ENCODE measurements at places on chromosomes 11 and 22. TPM values are rescaled to one million over a fixed set of nuclear protein-coding genes. Genes with fewer than 3 reads are reported as not detected.

GRCh38 chr11:69309631-69310280 lies 15.8 kb downstream of the MYEOV start:
- peaks cover 21% of the 10 kb centered on the region for H3K4me1 ChIP-seq
- no peaks in the 10 kb centered on the region for H3K36me3 ChIP-seq
- H3K27ac ChIP-seq: no peak overlapping the region

DNA sequence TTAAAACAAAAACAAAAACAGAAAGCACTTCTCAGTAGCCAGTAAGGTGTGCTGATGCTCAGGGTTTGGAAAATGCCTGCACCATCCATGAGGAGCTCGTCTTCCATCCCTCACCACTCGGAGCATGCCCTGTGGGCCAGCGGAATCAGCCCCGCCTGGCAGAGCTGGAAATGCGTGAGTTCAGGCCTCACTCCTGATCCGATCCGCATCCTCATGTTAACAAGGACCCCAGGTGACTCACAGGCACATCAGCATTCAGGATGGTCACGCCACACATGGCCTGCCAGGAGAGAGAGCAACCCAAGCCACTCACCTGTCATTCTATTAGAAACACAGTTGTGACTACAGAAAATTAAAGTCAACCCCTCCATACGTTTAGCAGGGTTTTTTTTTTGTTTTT lies 188.5 kb downstream of the MPPED1 start:
- H3K4me1 ChIP-seq: no peaks in the 10 kb centered on the region
- no peak overlapping the region for H3K27ac ChIP-seq
- no peaks in the 10 kb centered on the region for H3K36me3 ChIP-seq
- DNase-seq: no peak

DNA sequence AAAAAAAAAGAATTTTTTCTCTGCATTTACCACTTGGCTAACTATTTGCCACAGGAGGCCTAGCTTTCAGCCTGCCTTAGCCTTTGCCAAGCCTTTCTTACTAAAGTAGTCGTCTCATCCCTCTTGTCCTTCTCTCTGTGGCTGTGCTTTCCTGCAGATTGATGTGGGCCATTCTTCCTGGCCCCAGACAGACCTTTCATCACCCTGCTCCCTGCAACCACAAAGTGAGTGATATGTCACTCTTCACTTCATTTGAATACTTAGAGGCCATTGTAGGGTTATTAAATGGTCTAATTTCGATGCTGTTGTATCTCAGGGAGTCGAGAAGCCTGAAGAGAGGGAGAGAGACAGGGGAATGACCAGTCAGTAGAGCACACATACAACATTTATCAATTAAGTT lies 37.6 kb downstream of the ART5 start:
- H3K27me3 ChIP-seq: no peaks in the 10 kb centered on the region
- H3K4me3 ChIP-seq: no peak overlapping the region
- H3K27ac ChIP-seq: no peak overlapping the region
- H3K4me1 ChIP-seq: no peaks in the 10 kb centered on the region
- H3K36me3 ChIP-seq: no peaks in the 10 kb centered on the region
- DNase-seq: no peak

IGLL1 gene
- not detected for polyA plus RNA-seq

DNA sequence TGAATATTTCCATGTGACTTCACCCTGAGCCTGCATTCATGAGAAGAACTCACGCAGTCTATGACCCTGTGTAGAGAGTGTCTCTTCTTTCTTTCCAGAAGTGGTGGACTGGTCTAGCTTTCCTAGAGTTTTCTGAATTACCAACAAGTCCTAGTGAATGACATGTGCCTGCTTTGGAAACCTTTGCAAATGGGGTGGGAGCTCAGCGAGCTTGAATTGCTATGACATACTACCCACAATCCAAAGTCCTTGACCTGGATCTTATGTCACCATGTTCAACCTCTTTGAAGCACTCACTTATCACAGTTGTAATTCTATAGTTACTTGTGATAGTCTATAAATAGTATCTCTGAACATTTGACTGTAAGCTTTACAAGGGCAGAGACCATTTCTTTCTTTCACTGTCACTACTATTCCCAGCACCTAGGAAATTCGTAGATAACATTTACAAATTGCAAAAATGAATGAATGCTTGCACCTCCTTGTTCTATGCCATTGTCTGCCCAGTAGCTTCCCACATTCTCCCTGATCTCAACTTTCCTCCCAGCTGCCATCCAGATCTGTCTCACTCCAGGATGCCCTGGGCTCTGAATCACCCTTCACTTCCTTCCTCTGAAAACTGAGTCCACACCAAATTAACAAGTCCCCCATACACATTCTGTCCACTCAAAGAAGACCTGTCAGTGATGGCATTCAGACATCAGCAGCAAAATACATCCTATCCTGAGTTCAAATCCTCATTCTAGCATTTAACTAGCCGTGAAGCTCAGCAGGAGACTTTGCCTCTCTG lies 201.9 kb upstream of the SESN3 start:
- H3K27ac ChIP-seq: no peak overlapping the region
- no peaks in the 10 kb centered on the region for H3K4me1 ChIP-seq
- H3K36me3 ChIP-seq: no peaks in the 10 kb centered on the region
- no peak for DNase-seq
- H3K27me3 ChIP-seq: no peaks in the 10 kb centered on the region

APOBEC3H gene
- polyA plus RNA-seq: 0.63 TPM

DNA sequence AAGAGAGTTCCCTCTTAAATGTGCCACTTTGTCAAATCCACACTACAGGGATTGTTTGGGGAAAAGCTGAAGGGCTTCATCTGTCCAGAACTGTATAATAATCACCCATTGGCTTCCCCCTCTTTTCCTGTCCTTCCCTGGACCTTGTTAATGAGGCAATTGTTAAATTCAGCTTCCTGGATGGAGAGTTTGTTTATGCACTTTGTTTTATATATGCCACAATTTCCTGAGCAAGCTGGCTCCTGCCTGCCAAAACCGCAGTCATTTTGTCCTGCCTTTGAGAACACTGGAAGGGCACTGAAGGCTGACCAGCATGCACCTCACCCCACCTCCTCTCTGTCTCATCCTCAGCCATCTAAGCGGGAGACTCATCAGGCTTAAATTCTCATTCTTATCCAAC lies 86.2 kb downstream of the MSANTD4 start:
- DNase-seq: no peak
- H3K27me3 ChIP-seq: no peaks in the 10 kb centered on the region
- H3K27ac ChIP-seq: no peak overlapping the region
- no peak overlapping the region for H3K4me3 ChIP-seq

GRCh38 chr11:126857860-126858808 lies 142.4 kb downstream of the KIRREL3 start:
- no peak overlapping the region for H3K27ac ChIP-seq
- no peak overlapping the region for H3K4me3 ChIP-seq
- no peaks in the 10 kb centered on the region for H3K36me3 ChIP-seq
- H3K4me1 ChIP-seq: no peaks in the 10 kb centered on the region
- peak; percentile 59 for DNase-seq

DNA sequence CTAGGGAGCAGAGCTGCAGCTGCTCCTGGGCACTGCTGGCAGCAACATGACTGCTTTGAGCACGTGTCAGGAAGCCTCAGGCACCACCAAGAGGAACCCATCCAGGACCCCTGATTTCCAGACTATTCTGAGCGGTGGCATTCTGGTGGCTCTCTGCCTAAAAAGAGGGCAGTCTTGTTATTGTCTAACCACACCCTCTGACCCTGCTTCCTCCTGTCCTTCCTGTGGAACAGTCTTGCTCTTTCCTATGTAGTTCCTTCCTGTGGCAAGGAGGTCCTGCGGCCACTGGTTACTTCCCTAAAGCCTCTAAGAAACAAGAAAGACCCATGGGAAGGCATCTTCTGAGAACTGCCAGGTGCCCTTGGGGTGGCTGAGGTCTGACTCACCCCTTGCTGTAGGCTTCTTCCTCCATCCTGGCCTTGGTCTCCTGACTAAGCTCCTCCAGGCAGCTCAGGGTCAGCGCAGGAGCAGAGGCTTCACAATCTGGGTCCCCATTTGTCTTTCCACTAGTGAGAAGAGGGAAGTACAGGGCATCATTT lies 13.1 kb upstream of the LYVE1 start:
- peaks cover 62% of the 10 kb centered on the region for H3K4me1 ChIP-seq
- no peak for DNase-seq
- H3K27ac ChIP-seq: peak overlapping the region; percentile 75
- no peak overlapping the region for H3K4me3 ChIP-seq
- no peaks in the 10 kb centered on the region for H3K27me3 ChIP-seq
- H3K36me3 ChIP-seq: peaks cover 6% of the 10 kb centered on the region

MOGAT2 gene
- polyA plus RNA-seq: 1.3 TPM

DNA sequence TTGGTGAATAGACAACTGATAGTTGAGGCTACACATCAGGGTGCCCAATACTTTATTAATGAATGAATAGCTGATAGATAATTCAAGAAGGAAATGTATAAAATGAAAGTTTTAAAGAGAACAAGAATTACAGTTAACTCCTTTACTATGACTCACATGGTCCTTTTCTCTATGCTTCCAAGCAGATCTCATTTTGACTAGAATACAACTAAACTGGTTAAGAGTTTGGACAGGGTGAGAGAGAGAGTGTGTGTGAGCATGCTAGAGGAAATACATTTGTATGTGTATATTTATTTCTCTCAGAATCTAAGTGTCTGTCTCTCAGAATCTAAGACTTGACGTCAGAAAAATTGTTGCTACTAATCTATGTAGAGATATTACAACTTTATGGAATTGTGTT lies 66.7 kb downstream of the SIK2 start:
- peaks cover 27% of the 10 kb centered on the region for H3K36me3 ChIP-seq
- no peak for DNase-seq
- H3K27ac ChIP-seq: no peak overlapping the region
- no peak overlapping the region for H3K4me3 ChIP-seq
- peaks cover 7% of the 10 kb centered on the region for H3K4me1 ChIP-seq

CATSPERZ gene
- 5.2 TPM for polyA plus RNA-seq

DNA sequence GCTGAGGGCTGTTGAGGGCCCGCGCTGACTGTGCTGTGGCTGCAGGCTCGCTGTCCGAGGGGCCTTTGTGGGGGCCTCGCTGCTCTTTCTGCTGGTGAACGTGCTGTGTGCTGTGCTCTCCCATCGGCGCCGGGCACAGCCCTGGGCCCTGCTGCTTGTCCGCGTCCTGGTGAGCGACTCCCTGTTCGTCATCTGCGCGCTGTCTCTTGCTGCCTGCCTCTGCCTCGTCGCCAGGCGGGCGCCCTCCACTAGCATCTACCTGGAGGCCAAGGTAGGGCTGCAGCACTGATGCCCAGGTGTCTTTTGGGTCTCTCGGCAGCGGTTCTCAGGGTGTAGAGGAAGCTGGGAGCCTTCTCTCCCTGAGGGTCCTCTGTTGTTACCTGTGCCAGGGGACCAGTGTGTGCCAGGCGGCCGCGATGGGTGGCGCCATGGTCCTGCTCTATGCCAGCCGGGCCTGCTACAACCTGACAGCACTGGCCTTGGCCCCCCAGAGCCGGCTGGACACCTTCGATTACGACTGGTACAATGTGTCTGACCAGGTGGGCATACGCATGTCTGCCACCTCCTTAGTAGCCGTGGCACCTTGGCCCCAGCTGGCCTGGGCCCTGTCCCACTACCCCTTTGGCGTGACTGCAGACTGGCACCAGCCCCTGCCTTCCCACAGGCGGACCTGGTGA lies 2.2 kb downstream of the GPR137 start:
- no peak overlapping the region for H3K4me3 ChIP-seq
- no peak for DNase-seq
- no peak overlapping the region for H3K27ac ChIP-seq
- peaks cover 39% of the 10 kb centered on the region for H3K27me3 ChIP-seq
- no peaks in the 10 kb centered on the region for H3K36me3 ChIP-seq

MS4A14 gene
- 0.12 TPM for polyA plus RNA-seq

DNA sequence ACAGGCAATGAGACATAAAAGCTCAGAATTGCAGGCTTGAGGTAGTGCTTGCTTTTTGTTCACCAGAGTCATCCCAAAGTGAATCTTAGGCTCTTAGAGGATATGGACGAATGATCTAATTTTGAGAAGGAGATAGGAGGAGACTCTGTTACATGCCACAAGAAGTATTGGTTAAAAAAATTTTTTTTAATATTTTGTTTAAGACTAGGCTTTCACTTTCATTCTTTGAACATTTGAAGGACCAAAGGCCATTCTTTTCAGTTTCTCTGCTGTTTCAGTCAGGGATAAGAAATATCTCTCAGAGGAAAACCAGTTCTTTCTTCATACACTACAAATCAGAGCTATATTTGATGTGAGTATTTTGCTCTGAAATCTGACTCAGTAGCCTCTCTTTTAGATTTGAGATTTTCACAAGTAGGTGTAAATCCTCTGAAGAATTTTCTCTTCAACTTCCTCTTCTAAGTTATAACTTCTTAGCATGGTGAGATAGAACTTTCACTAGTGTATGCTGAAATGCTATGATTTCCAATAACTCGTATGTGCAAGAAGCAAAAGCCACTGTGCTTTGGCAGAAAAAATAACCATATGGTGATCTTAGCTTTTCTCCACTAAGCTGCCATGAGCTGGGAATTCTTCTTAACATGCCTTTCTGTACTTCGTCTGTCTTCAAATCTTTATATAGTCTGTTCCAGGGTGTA lies 24.1 kb upstream of the FAM181B start:
- no peak for DNase-seq
- H3K27ac ChIP-seq: no peak overlapping the region
- no peaks in the 10 kb centered on the region for H3K36me3 ChIP-seq
- H3K4me3 ChIP-seq: no peak overlapping the region

- H3K4me3 ChIP-seq: no peak overlapping the region
- no peak overlapping the region for H3K27ac ChIP-seq
- H3K27me3 ChIP-seq: no peaks in the 10 kb centered on the region
- DNase-seq: no peak
- no peaks in the 10 kb centered on the region for H3K36me3 ChIP-seq
Measured at GRCh38 chr11:114478001-114478410, 38.7 kb downstream of the REXO2 start.

DNA sequence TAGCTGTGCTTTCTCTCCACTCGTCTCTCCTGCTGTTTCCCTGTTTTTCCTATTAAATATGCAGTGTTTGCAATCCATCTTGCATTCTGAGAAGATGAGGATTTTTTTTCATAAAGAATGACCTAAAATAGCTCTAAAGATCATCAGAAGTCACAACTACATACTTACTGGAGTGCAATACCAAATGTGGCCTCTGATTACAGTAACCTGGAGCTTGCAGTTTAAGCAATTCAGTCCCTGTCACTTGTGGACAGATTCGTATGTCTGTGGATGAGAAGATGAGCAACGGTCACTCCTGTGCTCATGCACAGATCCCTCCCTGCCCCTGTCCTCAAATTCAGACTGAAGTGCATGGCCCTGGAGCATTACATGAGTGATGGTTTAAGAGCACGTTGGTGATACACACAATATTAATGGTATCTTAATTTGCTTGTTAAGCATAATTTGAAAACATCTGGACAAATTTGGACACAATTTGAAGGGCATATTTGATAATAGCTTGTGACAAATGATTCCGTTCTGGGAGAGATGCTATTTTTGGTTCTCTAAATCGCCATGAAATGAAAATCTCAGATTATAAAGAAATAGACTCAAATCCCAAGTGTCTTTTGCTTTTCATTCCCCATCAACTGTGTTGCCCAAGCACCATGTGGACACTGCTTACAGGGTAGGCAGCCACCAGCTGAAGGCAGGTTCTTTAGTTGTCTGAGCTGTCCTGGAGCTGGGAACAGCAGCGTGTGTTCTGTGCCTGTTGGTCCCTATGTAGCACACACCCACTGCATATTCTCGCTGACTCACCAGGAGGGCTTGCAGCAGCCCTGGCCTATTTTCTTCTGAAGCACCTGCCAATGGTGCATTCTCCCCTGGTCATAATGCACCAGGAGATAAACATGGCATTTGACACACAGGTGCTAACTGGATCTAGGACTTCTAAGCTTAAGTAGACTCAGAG lies 32.6 kb upstream of the PRAME start:
- no peaks in the 10 kb centered on the region for H3K4me1 ChIP-seq
- H3K4me3 ChIP-seq: no peak overlapping the region
- no peaks in the 10 kb centered on the region for H3K36me3 ChIP-seq
- no peak overlapping the region for H3K27ac ChIP-seq
- peaks cover 40% of the 10 kb centered on the region for H3K27me3 ChIP-seq
